Temporal lobe (tissue), 4 donors: ENCODE measurements at places on chromosomes 3 and 15. TPM values are rescaled to one million over a fixed set of nuclear protein-coding genes. Genes with fewer than 3 reads are reported as not detected.

The CCR4 gene
- total RNA-seq = not detected

The WDR93 gene
- total RNA-seq = 0.25 TPM

The AHSG gene
- not detected for total RNA-seq

The ZNF502 gene
- 10.8 TPM for total RNA-seq

The RETNLB gene
- total RNA-seq = not detected

The MUC20 gene
- total RNA-seq = 2.5 TPM

The PRKCD gene
- total RNA-seq = 0.98 TPM

The TIPARP gene
- total RNA-seq = 32.9 TPM

The KLF15 gene
- 1.7 TPM for total RNA-seq

The CYP1A2 gene
- total RNA-seq = not detected

The LRRIQ4 gene
- total RNA-seq = 0.49 TPM

The PARP15 gene
- 0.49 TPM for total RNA-seq

The ACTC1 gene
- 0.25 TPM for total RNA-seq

The GPR171 gene
- not detected for total RNA-seq

The FES gene
- 3.7 TPM for total RNA-seq

The REC114 gene
- total RNA-seq = not detected

The CACNA1D gene
- total RNA-seq = 20.9 TPM

The FILIP1L gene
- 2.2 TPM for total RNA-seq

The CCR8 gene
- total RNA-seq = not detected

The ANXA2 gene
- total RNA-seq = 41.8 TPM

The PEX5L gene
- 47.5 TPM for total RNA-seq

The RHOV gene
- 8.9 TPM for total RNA-seq

The KLHL40 gene
- total RNA-seq = not detected

The HES1 gene
- 16.2 TPM for total RNA-seq

The ARL6IP5 gene
- 47.2 TPM for total RNA-seq

The C2CD4A gene
- not detected for total RNA-seq

The TMCO5A gene
- total RNA-seq = not detected

The TMEM212 gene
- not detected for total RNA-seq

The EPHA3 gene
- 105 TPM for total RNA-seq

The CERS3 gene
- total RNA-seq = 0.74 TPM

The GUCA1C gene
- not detected for total RNA-seq

The MSL2 gene
- total RNA-seq = 27.3 TPM

The AP3B2 gene
- total RNA-seq = 45.7 TPM

The GTF2E1 gene
- total RNA-seq = 11.1 TPM

The SAXO2 gene
- total RNA-seq = 4.7 TPM

The ARHGAP31 gene
- 4.7 TPM for total RNA-seq

The FGD5 gene
- 3.4 TPM for total RNA-seq

The RTP3 gene
- total RNA-seq = not detected
